Sigmoid colon (tissue), 7 donors: ENCODE measurements at places on chromosomes 3 and 15.
A peak's percentile ranks its signal among the peaks of the same experiment; 100 is the strongest.

GRCh38 chr3:187473778-187474406, 105.7 kb downstream of the RTP4 start:
- no peak for DNase-seq

- no peak for DNase-seq
Measured at GRCh38 chr3:180762866-180763265, 83.6 kb upstream of the CCDC39 start.

DNA sequence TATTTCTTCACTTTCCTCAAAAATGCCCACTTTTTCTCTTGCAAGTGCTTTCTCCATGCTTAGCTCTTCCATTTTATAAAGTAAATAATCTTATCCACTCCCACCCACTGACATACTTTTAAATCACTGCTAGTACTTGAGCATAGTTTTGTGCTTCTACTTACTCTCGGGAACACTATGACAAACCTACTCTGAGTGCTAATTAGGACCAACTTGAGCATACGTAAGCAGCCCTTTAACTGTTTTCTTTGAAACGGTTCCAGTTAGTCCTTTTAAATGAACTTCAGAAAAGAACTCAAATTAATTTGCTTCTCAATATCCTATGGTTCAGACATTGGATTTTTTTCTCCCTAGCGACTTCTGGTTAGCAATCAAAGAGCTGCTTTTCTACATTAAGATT, 280.0 kb upstream of the SOX2 start:
- no peak for DNase-seq

DNA sequence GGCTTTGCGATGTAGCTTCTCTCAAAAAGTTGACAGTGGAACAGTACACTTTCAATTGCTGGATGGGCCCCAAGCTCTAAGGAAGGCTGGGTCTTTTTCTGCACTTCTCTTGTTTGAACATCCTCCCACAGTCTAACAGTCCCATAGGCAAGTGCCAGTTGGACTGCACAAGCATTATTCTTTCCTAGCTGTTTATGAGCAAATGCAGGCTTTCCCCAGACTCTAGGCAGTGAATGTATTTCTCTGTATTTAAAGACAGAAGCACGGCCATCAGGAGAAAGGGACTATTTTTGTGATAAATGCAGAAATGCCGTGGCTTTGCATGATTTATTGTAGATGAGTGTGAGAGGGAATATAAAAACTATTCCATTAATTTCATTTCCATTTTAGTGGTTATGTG, 539.3 kb upstream of the LMCD1 start:
- DNase-seq = no peak

DNA sequence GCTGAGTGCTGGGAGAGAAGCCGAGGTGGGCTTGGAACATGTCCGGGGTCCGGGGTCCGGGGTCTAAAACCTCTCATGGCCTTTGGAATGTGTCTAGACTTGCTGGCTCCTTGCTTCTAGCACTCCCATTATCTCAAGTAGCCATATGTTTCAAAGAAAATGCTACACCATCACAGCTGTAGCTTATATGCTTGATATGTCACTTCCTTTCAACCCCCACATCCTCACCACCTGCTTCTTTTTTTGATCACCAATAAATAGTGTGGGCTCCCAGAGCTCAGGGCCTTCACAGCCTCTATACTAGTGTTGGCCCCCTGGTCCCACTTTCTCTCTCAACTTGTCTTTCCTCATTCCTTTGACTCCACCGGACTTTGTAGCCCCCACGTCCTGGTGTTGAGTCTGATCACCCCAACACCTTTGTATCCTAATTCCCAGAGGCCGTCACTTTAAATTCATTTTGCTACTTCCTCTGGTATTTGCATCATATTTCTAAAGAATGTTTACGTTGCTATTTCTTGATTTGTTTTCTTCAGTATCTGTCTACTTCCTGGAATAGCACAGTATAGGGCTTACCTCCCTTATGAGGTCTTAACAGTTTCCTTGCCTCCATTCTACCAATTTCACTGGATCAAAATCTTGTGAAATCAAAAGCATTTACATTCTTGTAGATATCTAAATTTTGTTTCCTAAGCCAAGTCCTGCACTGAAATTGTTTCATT, 71.9 kb upstream of the CHRNB4 start:
- DNase-seq = no peak

GRCh38 chr15:44501768-44502366, 35.1 kb upstream of the EIF3J start:
- no peak for DNase-seq

- no peak for DNase-seq
Measured at GRCh38 chr3:98869391-98869790, 32.1 kb downstream of the DCBLD2 start.

GRCh38 chr3:187662848-187663409, 7.3 kb downstream of the SST start:
- no peak for DNase-seq

GRCh38 chr15:95594496-95594895, 736.0 kb upstream of the NR2F2 start:
- no peak for DNase-seq

DNA sequence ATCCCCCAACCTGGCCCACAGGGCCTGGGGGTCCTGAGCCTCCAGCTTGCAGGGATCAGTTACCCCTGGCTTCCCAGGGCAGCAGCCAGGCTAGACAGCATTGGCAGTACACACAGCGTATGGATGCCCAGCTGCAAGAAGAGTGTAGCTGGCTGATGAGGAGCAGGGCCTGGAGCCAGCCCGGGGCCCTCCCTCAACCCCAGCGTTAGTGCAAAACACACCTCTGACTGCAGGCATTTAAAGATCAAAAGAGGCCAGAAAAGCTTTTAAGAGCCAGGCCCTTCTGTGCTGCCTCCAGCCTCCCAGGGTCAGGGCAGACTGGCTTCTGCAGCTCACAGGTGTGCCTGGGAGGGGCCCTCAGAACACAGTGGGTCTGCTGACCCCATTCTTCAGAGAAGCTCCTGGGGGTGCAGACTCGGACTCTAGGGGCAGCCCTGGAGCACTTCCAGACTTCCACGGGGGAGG, 110.6 kb downstream of the ETFA start:
- peak; percentile 44 for DNase-seq

DNA sequence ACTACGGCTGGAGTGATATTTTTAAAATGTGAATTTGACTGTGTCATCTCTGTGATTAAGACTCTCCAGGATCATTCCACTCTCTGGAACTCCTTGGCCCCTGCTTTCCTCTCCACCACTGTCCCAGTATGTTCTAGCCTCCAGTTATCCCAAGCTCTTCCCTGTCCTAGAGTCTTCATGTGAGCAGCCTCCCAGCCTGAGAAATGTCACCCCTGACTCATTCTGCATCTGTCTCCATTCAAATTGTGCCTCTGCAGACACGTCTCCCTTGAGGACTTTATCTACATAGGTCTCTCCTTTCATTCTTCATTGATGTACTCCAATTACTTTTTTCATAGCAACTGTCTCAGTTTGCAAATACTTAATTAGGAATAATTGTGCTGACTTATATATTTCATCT, 317.7 kb upstream of the ADAMTS9 start:
- DNase-seq = no peak

DNA sequence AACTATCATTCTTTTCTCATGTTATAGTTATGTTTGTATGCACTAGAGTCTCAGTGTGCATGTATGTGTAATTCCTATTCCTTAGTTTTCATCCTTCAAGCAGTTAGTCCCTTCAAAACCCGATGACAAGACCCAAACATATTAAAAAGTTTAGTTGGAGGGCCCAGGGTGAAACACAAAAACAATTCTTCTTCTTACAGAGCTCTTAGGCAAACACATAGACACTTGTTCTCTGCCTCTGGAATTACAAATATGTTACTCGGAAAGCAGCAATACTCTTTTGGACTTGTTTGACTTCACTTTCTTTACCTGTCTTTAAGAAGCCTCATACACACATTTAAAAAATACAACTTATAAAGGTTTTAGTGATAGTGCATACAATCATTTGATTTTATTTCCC, 763 bp upstream of the CNTN6 start:
- no peak for DNase-seq

DNA sequence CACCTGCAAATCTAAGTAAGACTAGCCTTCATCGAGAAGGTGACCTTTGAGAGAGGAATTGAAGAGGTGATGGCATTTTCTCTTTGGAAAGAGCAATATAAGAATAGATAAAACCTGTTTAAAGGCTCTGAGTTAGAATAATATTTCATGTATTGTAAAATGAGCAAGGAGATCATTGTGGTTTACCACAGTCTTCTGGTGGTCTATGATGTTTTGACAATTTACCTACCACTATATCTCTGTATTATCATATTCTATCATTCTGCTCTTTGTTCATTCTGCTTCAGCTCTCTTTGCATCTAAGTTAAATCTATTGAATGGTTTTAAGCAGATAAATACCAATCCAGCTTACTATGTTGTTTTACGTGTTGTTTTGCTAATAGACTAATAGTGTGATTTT, 982.3 kb downstream of the SI start:
- DNase-seq = no peak

DNA sequence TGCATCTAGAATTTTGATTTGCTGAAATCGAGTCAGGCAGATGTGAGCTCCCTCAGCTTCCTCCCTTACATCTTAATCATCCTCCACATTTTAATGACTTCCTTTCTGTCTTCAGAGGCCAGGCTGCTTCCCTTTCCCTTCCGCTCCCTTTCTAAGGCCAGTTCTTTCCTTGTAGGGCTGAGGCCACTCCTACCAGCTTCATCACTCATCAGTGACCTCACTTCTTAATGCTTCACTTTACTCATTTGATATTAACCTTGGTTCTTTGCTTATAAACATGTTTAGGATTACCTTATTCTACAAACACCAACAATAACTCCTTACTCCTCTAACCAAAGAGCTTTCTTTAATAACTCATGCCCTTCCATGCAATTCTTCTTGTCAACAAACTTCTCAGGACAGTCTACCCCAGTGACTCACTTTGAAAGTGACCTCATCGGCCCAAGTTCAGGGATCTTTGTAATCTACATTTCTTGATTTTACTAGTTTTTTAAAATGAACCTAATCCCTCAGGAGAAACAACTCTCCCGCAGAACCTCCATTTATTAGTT, 23.9 kb downstream of the ILDR1 start:
- DNase-seq = no peak

GRCh38 chr3:60434950-60435349, 816.3 kb downstream of the FHIT start:
- DNase-seq = no peak

- DNase-seq = peak; percentile 26
Measured at GRCh38 chr3:49790626-49791411, 4.5 kb upstream of the IP6K1 start.

- DNase-seq = no peak
Measured at GRCh38 chr3:189419683-189420082, 211.5 kb upstream of the TP63 start.

GRCh38 chr3:7306901-7307300, 446.0 kb downstream of the GRM7 start:
- DNase-seq = no peak
